ENCODE measurements at places on chromosomes 5 and 9.

- DNase-seq, result no peak
Observed at GRCh38 chr5:108900668-108901067, 153.0 kb downstream of the FER start.

DNA sequence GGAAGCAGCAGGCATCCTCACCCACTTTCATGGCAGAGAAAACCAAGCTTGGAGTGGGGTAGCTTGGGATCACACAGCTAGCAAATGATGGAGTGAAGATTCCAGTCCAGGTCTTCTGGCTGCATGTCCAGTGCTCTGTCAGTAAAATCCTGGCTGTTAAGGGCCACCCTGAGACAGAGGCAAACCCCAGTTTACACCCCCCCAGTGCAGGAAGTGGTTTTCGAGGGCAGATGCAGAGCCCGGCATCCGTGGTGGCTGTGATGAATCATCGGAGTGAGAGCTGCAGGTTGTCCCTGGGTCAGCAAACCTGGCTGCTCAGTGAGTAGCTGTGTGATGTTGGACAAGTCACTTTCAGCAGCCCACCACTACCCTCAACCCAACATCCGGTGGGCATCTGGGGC, 115.4 kb downstream of the RGS3 start:
- DNase-seq, result peak; percentile 59

GRCh38 chr9:130333712-130334062, 68.1 kb downstream of the HMCN2 start:
- no peak for DNase-seq

DNA sequence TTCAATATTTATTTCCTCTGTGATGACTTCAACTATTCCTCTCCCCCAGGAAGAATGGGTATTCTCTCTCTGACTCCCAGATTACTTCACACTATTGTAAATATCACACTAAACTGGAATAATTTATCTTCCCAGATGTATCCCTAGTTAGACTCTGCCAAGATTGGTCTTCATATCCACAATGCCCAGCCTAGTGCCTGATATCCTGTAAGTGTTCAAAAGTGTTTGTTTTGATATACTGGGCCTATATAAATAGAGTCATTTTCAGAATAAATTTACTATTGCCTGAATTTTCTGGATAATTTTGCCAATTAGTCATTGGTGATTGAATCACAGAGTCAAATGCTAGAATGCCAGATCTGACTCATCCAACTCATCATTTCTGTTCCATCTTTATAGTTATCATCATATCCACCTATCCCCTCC, 143.7 kb upstream of the TNC start:
- no peak for DNase-seq

DNA sequence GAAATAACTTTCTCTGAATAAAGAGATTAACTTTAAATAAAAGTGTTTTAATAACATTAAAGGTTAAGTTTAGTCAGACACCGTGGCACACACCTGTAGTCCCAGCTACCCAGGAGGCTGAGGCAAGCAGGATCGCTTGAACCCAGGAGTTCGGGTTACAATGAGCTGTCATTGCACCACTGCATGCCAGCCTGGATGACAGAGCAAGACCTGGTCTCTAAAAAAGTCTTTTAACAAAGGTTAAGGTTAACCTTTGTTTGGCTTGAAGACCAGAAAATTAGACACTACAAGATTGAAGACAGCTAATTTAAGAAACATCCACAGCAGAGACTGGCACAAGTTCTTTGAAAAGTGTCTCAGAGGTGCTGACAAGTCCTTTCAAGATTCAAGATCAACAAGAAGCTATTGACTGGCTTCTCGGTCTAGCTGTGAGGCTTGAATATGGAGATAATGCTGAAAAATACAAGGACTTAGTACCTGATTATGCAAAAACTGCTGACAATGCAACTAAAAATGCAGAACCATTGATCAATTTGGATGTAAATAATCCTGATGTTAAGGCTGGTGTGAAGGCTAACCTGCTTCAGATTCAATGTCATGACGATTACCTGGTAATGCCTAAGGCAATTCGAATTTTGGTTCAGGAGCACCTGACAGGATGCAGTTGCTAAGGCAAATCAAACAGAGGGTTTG, 48.8 kb downstream of the FAM81B start:
- DNase-seq, result no peak

DNA sequence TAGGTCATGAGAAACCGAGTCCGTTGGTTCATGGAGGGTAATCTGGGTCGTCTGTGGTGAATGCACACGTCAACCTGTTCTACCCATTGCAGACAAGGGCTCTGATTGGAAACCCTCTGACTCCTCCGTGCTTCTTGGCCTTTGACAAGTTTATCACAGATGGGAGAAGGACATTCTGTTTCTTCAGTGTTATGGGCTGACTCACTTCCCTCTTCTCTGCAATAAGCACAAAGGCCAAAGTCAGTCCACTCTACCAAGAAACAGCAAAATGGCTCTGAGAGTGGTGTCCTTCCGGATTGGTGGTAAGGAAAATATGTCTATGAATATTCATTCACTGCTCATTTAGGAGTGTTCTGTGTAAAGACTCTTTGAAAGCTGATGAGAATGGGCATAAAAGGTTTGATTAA, 89.3 kb downstream of the FEM1C start:
- DNase-seq, result no peak

DNA sequence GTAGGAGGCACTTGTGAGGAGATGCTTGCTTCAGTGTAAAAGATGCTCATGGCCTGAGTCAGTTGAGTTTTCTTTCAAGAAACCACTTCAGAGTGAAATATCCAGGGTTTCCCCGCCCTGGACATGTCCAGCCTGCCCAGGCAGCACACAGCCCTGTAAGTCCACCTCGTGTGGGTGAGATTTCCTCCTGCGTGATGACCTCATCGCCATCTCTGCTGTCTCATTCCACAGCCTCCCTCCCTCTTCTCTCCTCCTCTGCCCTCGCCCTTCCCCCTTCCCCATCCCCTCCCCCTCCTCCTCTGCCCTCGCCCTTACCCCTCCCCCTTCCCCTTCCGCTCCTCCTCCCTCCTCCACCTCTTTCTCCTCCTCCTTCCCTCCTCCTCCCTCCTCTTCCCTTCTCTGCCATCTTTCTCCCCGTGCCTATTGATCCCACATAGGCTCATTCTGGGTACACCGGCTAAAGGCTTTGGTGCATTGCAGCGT, 34.0 kb upstream of the NCS1 start:
- DNase-seq, result no peak

GRCh38 chr9:5624655-5625054, 4.3 kb upstream of the RIC1 start:
- DNase-seq, result no peak

DNA sequence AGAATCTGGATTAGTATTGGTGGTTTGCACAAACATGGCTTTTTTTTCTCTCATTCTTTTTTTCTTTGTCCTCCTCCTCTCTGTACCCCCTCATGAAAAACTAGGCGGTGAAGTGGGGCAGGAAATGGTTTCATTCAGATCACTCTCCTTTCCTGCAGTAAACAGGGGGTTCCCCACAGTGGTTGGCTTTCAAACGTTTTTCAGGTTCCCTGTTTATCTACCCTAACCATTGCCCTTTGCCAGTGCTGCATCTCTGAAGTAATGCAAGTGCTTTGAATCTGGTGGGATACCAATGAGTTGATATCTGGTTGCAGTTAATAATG, 29.8 kb downstream of the NR4A3 start:
- DNase-seq, result no peak

GRCh38 chr9:68706363-68707201, 1.5 kb downstream of the PIP5K1B start:
- no peak for DNase-seq

DNA sequence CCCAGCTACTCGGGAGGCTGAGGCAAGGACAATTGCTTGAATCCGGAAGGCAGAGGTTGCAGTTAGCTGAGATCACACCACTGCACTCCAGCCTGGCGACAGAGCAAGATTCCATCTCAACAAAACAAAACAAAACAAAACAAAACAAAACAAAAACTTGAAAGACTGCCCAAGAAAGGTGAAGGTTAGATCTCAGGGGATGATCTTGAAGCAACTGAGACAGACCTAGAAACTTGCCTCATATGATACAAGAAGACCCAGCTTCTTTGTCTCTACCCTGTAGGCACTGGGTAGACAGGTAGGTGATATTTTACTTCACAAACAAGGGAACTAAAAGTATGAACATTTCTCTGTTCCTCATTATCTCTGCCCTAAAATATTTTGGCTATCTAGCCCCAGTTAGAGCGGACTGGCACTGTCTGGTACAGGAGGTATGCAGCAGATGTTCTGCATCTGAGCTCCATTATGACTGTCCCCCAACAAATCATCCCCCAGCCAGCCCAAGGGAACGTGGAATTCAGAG, 26.3 kb upstream of the SHOC1 start:
- no peak for DNase-seq

- no peak for DNase-seq
Observed at GRCh38 chr5:44885903-44886302, 77.2 kb downstream of the MRPS30 start.

- DNase-seq, result no peak
Observed at GRCh38 chr5:67897431-67897830, 318.1 kb upstream of the PIK3R1 start.

DNA sequence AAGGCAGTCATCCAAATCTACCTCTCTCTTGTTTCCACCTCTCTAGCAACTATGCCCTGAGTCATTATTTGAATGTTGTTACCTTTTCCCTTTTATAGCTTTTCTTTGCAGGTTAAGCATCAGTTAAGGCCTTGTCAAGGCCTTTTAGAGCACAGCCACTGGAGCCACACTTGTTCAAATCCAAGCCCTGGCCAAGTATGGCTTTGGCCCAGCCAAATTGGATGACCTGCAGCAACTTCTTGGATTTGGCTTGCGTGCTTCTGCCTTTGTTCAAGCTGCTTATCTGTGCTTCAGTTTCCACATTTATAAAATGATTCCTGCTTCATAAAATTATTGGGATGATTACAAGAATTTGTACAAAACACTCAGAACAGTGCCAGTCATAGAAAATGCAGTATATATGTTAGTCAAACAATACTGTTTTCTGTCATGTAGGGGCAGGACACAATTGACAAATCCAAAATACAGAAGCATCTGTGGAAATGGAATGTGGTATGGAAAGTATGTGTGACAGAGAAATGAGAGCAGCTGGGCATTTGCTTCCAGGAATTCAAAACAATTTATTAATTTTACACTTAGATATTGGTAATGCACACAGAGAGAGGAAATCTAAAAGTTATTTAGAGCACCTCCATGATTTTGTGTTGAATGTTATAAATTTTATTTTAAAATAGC, 17.9 kb upstream of the RLN1 start:
- DNase-seq, result no peak

DNA sequence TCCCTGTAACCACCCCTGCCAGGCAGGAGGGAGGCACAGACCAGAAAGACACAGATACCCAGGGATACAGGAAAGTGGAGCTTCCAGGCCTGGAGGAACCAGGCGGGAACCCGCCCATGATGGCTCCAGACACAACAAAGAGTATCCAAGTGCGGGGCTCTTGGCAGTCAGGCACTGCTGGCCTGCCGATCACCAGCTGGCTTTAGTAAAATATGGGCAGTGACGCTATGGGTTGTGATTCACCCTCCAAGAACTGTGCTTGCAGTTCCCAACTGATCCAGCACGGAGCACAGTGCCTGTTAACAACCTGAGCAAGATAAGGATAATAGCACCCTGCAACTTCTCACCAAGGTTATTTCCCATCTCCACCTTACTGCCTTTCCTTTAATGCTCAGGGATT, 463.3 kb downstream of the IRX1 start:
- DNase-seq, result no peak

DNA sequence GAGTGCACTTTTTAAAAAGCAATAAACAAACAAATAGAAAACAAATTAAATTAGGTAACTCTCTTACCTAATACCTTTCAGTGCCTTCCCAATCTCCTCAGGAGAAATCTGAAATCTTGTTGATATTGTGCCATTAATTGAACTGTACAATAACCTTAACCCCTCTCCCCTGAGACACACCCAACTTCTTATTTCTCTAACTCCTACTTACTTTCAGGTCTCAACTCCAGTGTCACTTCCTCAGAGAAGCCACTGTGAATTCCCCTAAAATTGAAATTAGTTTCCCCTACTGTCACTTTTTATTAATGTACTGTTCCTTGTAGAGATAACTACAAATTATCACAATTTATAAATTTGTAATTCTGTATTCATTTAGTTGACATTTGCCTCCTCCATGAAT, 295.3 kb upstream of the TNC start:
- no peak for DNase-seq

GRCh38 chr5:1368236-1368635, 23.3 kb upstream of the CLPTM1L start:
- no peak for DNase-seq

DNA sequence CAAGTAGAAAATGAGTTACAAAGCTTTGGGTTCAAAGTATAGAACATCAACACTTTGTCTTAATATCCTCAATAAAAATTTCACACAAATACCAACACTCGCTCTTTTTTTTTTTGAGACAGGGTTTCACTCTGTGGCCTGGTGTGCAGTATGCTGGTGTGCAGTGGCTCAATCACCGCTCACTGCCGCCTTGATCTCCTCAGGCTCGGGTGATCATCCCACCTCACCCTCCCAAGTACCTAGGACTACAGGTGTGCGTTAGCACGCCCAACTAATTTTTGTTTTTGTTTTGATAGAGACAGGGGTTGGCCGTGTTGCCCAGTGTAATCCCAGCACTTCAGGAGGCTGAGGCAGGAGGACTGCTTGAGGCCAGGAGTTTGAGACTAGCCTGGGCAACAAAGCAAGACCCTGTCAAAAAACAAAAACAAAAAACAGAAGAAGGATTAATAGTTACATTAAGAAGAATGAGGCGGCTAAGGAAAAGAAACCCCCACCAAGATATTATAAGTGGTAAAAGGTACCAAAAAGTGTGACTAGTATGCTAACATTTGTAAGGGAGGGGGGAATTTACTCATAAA, 20.3 kb downstream of the FNBP1 start:
- DNase-seq, result no peak

- no peak for DNase-seq
Observed at GRCh38 chr5:88818296-88818695, 64.7 kb downstream of the MEF2C start.

GRCh38 chr5:67409126-67409777, 212.7 kb upstream of the CD180 start:
- DNase-seq, result no peak

Measured in HCT116 (cell line).